ENCODE measurements at places on chromosomes 2 and 18. TPM values are rescaled to one million over a fixed set of nuclear protein-coding genes. Genes with fewer than 3 reads are reported as not detected.

The LCT gene
- total RNA-seq, result 0.06 TPM

DNA sequence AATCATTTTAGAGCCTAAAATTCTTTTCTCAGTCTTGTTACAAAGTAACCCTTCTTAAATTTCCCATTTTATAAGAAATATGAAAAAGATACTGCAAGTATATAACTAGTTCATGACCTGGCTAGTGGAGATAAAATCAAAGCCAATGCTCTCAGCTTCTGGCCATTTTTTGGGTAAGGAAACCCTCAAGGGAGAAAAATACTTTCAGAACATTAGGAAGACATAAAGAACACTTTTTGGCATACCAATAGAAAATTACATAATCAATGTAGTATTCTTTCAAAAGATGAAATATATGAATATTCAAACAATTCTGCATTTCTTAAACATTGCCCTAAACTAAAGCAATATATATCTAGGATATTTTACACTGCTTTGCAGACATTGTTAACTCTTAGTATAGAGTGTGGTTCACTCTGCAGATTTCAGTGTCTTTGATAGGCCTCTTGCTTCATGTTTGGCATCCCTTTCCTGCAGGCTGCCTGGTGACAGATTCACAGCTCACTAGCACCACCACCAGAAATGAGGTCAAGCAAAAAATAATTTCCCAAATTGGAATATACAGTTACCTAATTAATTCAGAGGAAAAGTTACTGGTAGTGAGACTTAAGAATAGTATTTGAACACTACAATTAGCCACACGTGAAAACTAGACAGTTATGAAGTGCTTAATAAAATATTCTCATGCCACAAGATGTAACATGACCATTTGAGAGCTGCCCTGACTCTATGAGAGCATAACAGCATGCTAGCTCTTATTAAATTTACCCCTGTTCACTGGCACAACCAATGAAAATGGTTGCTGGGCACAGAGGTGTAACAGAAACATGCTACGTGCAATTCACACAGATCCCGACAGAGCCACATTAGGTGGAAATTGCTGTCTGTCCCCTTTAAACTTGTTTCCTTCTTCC, 36.0 kb downstream of the PAIP2B start:
- no peak overlapping the region for H3K27ac ChIP-seq
- H3K36me3 ChIP-seq, result no peaks in the 10 kb centered on the region
- H3K4me1 ChIP-seq, result no peaks in the 10 kb centered on the region
- no peak for DNase-seq
- no peaks in the 10 kb centered on the region for H3K27me3 ChIP-seq

DNA sequence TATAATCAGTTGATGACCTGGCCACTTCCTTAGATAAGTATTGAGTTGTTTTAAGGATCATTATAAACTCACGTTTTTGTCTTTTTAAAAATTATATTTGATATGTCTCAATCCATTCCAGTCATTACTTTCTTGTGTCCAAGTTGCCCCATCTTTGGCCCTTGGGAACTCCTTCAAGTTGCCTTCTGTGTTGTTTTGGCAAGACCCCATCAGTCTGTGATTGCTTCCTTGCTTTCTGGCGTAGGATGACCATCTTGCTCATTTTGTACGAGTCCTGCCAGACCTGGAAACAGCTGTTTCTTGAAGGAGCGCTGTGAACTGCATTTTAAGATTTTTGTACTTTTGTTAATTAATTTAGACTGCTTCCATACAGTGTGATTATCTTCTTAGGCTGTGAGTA, 68.9 kb upstream of the ITM2C start:
- peaks cover 22% of the 10 kb centered on the region for H3K4me1 ChIP-seq
- peaks cover 36% of the 10 kb centered on the region for H3K36me3 ChIP-seq
- H3K27me3 ChIP-seq, result no peaks in the 10 kb centered on the region
- no peak overlapping the region for H3K4me3 ChIP-seq

The SERPINB11 gene
- total RNA-seq, result not detected

DNA sequence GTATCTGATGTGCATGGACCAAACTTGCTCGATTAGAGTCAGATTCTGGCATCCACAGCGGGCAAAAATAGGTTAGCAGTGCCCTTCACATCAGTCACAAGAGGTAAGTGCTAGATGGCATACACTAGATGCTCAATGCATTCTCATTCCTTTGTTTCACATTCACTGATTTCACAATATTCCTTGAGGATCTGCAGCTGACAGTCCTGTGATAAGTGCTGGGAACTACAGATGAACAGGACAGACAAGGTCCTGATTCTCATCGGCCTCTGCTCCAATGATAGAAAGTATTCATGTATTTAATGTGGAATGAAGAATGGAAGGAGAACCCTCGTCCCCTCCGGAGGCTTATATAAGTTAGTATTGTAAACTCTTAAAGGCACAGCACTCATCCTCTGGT, 96.8 kb upstream of the SERPINE2 start:
- no peaks in the 10 kb centered on the region for H3K4me1 ChIP-seq
- H3K27ac ChIP-seq, result no peak overlapping the region
- no peaks in the 10 kb centered on the region for H3K27me3 ChIP-seq
- no peak overlapping the region for H3K4me3 ChIP-seq
- no peak for DNase-seq
